ENCODE measurements at places on chromosomes 4 and X.

DNA sequence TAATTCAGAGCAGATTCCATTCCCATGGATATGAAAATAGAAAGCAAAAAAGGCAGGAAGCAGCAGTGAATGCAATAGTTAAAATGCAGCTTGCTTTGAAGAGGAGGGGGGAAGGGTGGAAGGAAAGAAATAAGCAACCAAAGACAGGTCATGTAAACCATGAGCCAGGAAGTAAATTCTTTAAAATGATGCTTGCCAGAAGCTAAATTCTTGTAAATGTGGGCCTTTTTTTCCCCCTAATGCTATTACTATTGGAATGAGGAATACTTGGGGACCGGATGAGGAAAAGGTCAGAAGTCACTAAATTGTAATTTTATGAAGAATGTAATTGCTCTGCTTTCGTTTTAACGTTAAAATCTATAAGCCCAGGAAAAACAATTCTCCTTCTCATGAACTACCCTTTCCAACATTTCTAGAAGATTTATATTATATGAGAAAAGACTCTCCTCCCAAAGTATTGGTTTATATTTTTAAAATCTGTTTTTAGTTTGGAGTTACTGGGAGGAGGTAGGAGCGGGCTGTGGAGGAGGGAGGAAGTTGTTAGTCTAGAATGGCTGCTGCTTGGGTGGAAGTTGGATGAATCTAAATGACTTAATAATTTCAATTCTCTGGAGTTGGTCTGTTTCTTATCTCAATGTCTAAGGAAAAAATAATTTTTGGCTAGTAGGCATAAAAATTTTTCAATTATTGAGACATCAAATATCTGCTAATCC lies 77.6 kb upstream of the PCDH18 start:
- DNase-seq: no peak

GRCh38 chrX:30910124-30910860 lies 21.2 kb upstream of the TAB3 start:
- DNase-seq: no peak

- DNase-seq: peak; percentile 43
Measured at GRCh38 chr4:36771411-36772153, 473.0 kb upstream of the NWD2 start.

DNA sequence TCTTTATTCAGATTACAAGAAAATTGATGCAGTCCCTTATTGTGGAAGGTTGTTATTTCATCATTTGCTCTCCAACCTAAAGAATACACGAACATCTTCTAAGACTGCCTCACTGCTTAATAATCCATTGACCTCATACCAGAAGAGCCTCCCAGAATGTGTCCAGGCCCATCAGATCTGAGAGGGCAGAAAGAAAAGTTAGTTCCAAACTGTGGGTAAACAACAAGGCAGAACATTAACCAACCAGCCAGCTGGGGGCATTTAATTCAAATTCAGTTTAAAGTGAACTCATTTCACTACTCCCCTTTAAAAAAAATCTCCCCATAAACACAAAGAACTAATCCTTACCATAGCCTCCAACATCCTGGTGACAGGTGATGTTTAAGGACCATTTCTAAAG lies 13.8 kb downstream of the GPC4 start:
- DNase-seq: no peak

DNA sequence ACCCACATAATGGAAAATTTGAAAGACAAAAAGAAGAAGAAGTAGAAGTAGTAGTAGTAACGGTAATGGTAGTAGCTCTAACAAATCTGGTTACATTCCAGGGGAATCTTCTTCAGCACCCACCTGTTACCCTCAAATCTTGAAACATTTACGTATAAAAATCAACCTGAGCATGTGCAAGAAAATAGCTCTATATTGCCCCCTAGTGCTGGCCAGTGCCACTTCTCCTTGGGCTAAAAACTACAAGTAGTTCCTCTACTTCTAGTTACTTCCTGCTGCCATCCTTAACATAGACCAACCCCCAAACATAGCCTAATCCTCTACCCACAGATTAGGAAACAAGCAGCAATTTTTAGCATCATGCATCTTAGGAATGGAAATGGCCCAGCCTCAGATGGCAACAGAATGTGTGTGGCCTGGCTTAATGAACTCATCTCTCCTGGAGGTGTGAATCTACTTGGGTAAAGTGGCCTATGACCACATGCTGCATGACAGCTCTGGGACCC lies 3.1 kb downstream of the PDGFC start:
- no peak for DNase-seq

All from Panc1 (cell line).